ENCODE measurements at places on chromosomes 3 and 15. TPM values are rescaled to one million over a fixed set of nuclear protein-coding genes. Genes with fewer than 3 reads are reported as not detected.

GHSR gene
- total RNA-seq: not detected

FAN1 gene
- 21.9 TPM for total RNA-seq

SERPINI2 gene
- total RNA-seq: not detected

FANCD2OS gene
- not detected for total RNA-seq

ATP10A gene
- not detected for total RNA-seq

CYP1A1 gene
- 1.6 TPM for total RNA-seq

C3orf38 gene
- total RNA-seq: 28.4 TPM

DYNLT2B gene
- total RNA-seq: 9.4 TPM

RTF1 gene
- 12.2 TPM for total RNA-seq

PLSCR5 gene
- not detected for total RNA-seq

C3orf20 gene
- total RNA-seq: not detected

CD200R1 gene
- not detected for total RNA-seq

DMXL2 gene
- total RNA-seq: 18.2 TPM

TMEM212 gene
- total RNA-seq: not detected

SLC22A13 gene
- total RNA-seq: not detected

HES1 gene
- total RNA-seq: 42.6 TPM

All from epithelial cell of umbilical artery (primary cell).